ENCODE measurements at places on chromosomes 7 and 10.

GRCh38 chr7:36570528-36571189 lies 153.6 kb downstream of the AOAH start:
- peaks cover 23% of the 10 kb centered on the region for H3K27me3 ChIP-seq
- peaks cover 5% of the 10 kb centered on the region for H3K4me1 ChIP-seq
- no peaks in the 10 kb centered on the region for H3K36me3 ChIP-seq
- DNase-seq, result no peak
- peak overlapping the region; percentile 83 for H3K27ac ChIP-seq
- no peak overlapping the region for H3K4me3 ChIP-seq

GRCh38 chr10:13102002-13102794 lies 2.2 kb downstream of the OPTN start:
- H3K36me3 ChIP-seq, result peaks cover 2% of the 10 kb centered on the region
- H3K4me1 ChIP-seq, result peaks cover 54% of the 10 kb centered on the region
- no peaks in the 10 kb centered on the region for H3K27me3 ChIP-seq
- H3K4me3 ChIP-seq, result peak overlapping the region; percentile 84

DNA sequence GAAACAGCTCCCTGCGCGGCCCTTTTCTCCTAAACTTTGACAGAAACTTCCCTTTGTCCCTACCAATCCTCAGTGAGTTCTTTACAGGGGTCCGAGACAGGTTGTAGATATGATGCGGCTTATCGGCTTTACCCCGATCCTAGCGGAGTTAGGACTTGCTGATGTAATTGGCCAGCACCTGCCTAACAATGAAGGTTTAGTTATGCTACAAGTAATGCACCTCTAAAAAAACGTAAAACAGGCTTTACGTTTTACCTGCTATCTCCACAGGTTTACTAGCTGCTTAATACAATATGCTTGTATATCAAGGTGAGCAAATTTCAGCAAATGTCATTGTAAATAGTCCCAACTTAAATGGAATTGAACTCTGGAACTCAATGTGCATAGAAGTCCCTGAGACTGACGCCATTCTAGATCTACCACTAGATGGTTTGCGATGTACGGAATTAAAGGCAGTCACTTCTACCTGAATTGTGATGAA lies 697 bp upstream of the SNX13 start:
- H3K36me3 ChIP-seq, result peaks cover 6% of the 10 kb centered on the region
- H3K4me3 ChIP-seq, result peak overlapping the region; percentile 98
- H3K27ac ChIP-seq, result peak overlapping the region; percentile 99
- no peaks in the 10 kb centered on the region for H3K27me3 ChIP-seq
- peaks cover 41% of the 10 kb centered on the region for H3K4me1 ChIP-seq
- no peak for DNase-seq

- H3K4me1 ChIP-seq, result no peaks in the 10 kb centered on the region
- no peak overlapping the region for H3K27ac ChIP-seq
- H3K4me3 ChIP-seq, result no peak overlapping the region
- DNase-seq, result no peak
- no peaks in the 10 kb centered on the region for H3K36me3 ChIP-seq
Measured at GRCh38 chr7:54465095-54465494, 77.1 kb upstream of the VSTM2A start.

GRCh38 chr10:68925489-68925888 lies 24.4 kb downstream of the DDX50 start:
- H3K4me1 ChIP-seq, result peaks cover 8% of the 10 kb centered on the region
- H3K27ac ChIP-seq, result peak overlapping the region; percentile 37
- H3K4me3 ChIP-seq, result no peak overlapping the region
- H3K36me3 ChIP-seq, result peaks cover 10% of the 10 kb centered on the region
- no peaks in the 10 kb centered on the region for H3K27me3 ChIP-seq
- DNase-seq, result no peak

DNA sequence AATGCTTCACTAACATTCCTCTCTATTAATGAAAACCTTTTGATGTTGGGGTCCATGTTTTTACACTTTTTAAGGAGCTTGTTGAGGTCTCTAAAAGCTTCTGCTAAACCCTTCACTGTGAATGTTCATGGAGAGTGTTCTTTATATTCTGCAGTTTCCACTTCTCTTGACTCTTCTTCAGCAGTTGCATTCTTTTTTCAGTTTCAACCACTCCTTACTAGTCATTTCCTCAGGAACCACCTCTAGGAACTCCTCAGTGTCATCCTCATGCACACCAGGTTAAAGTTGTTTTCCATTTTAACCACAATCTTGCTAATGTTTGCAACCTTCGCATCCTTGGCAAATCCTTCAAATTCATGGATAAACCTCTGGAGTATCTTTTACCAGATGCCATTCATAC lies 821.6 kb downstream of the ANKRD7 start:
- H3K27ac ChIP-seq, result no peak overlapping the region
- H3K4me3 ChIP-seq, result no peak overlapping the region
- no peaks in the 10 kb centered on the region for H3K27me3 ChIP-seq
- no peaks in the 10 kb centered on the region for H3K4me1 ChIP-seq
- no peaks in the 10 kb centered on the region for H3K36me3 ChIP-seq
- no peak for DNase-seq

DNA sequence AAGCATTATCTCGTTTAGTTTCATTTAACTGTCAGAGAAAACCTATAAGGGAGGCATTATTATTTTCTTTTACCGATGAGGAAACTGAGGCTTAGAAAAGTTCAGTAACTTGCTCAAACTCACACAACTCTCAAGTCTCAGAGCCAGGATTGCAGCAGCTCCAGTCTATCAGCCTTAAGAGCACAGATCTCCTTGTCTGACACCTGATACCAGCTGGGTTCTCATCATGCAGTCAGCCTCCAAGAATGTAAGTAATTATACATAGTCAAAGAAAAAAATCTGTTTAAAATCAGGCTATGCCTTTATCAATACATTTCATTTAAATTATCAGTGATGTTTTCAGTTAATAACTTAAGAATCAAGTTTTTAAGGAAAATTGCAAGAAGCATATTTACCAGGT lies 236.6 kb upstream of the TCF7L2 start:
- H3K27ac ChIP-seq, result no peak overlapping the region
- no peak overlapping the region for H3K4me3 ChIP-seq
- DNase-seq, result no peak
- H3K27me3 ChIP-seq, result no peaks in the 10 kb centered on the region

DNA sequence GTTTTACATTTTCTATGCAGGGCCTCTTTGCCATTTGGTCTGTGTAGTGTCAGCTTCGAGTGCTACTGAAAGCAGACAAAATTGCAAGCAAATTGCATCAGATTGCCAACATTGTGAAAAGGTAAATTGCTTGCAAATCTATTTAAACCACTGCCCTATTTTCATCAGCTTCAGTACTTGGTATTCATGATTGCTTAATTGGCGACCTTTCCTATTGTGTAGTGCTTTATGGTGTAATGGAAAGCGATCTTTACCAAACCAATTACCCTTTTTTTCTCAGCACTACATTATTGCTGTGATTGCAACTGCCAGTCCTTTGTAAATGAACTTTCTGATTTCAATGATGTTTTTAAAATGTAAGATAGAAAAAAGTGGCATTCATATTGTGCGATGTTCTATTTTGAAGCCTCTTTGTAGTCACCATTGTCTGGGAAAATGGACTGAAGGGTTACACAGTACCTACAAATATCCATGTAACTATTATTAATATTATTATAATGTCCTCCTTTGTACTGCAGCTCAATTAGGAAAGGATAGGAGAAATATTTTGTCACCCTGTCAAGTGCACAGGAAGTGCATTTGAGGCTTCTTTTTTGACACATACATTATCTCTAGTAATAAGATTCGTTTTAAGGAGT lies 177.7 kb upstream of the SP8 start:
- H3K27ac ChIP-seq, result no peak overlapping the region
- no peaks in the 10 kb centered on the region for H3K4me1 ChIP-seq
- no peaks in the 10 kb centered on the region for H3K27me3 ChIP-seq

DNA sequence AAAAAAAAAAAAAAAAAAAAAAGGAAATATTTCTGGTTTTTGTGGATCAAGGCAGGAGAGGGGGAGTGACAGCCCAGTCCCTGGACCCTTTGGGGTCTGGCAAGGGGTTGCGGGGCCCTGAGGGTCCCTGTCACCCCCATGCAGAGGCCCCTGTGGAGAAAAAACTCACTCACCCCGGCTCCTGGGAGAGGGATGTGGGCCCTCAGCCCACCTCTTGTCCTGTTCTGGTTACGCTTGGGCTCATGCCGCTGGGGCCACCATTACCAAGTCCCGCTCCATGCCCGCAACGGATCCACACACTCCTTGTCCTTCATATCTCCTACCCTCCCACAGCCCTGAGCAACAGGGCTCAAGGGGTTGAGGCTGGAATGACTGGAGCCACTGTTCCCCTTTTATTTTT lies 1.0 kb upstream of the TMEM184A start:
- H3K36me3 ChIP-seq, result no peaks in the 10 kb centered on the region
- no peak overlapping the region for H3K27ac ChIP-seq
- DNase-seq, result no peak
- H3K4me1 ChIP-seq, result peaks cover under 1% of the 10 kb centered on the region
- peaks cover 3% of the 10 kb centered on the region for H3K27me3 ChIP-seq

GRCh38 chr7:141484907-141485306 lies 66.3 kb upstream of the AGK start:
- H3K27me3 ChIP-seq, result peaks cover 38% of the 10 kb centered on the region
- H3K27ac ChIP-seq, result no peak overlapping the region
- no peak for DNase-seq
- H3K4me1 ChIP-seq, result peaks cover 5% of the 10 kb centered on the region

DNA sequence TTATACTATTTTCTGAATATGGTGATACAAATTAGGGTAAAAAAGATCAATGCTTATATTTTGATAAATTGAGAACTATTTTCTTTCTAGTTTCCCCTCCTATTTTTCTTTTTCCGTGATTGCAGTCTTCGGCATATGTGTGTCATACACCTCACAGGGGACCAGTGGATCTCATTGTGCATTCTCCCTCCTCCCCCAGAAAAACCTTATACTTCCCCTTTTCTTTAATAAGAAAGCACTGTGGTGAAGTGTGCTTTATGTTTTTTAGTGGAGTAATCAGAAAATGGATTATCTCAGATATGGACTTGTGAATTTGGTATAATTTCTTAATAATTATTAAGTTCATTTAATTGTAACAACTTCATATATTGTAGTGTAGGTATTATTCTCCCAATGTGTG lies 72.8 kb downstream of the BICC1 start:
- H3K27ac ChIP-seq, result no peak overlapping the region
- H3K4me1 ChIP-seq, result no peaks in the 10 kb centered on the region

DNA sequence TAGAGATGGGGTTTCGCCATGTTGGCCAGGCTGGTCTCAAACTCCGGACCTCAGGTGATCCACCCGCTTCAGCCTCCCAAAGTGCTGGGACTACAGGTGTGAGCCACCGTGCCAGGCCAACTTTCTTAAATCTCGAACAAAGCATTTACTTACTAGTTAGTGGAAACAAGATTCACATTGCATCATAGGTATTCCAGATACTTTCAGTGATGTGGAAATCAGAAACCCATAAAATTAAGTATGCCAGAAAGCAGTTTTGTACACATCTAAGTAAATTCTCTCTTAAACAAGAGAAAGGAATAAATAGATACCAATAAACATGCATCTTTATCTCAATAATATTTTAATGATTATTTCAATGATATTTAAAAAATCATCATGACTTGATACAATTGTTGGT lies 75.5 kb downstream of the DGKI start:
- H3K36me3 ChIP-seq, result no peaks in the 10 kb centered on the region
- DNase-seq, result no peak
- no peak overlapping the region for H3K27ac ChIP-seq
- H3K4me3 ChIP-seq, result no peak overlapping the region
- peaks cover 13% of the 10 kb centered on the region for H3K27me3 ChIP-seq

- no peak for DNase-seq
- no peaks in the 10 kb centered on the region for H3K36me3 ChIP-seq
- peaks cover 30% of the 10 kb centered on the region for H3K27me3 ChIP-seq
- no peak overlapping the region for H3K4me3 ChIP-seq
- H3K27ac ChIP-seq, result no peak overlapping the region
Measured at GRCh38 chr10:34575882-34576281, 239.2 kb downstream of the PARD3 start.

DNA sequence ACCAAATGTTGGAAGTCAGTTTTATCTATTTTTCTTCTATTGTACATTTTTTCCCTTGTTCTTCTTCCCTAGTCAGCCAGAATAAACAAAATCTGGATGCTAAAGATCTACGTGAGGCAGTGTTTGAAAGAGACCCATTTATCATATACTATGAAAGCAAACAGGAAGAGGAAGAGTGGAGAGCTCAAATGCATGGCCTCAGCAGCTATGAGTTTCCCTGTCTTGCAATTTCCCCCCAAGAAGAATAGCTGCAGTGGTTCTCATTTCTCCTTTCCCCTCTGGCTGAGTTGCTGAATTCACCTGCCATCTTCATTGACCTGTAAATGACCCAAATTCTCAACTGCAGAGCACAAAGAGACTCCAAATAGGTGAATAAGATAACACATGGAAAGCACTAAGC lies 347.1 kb upstream of the NRP1 start:
- no peak overlapping the region for H3K4me3 ChIP-seq
- no peak for DNase-seq
- no peak overlapping the region for H3K27ac ChIP-seq
- H3K27me3 ChIP-seq, result peaks cover 5% of the 10 kb centered on the region
- no peaks in the 10 kb centered on the region for H3K4me1 ChIP-seq

DNA sequence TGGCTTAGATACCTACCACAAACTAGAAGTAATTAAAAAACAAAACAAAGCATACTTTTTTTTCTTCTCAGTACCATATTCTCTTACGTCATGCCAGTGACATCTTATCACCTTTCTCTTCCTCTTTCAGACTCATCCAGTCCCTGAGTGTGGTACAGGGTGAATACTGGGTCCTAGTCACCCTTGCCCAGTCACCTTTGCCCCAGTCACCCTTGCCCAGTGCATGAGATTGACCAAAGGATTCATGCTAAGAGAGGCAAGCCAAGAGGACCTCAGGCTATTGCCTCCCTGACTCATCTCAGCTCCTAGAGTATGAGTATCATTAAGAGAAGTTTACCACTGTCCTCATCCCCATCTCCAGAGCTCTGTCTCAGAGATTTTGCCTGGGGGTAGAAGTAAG lies 10.0 kb upstream of the TSPAN12 start:
- H3K4me3 ChIP-seq, result no peak overlapping the region
- no peak overlapping the region for H3K27ac ChIP-seq
- peaks cover 2% of the 10 kb centered on the region for H3K36me3 ChIP-seq
- peaks cover 7% of the 10 kb centered on the region for H3K4me1 ChIP-seq

DNA sequence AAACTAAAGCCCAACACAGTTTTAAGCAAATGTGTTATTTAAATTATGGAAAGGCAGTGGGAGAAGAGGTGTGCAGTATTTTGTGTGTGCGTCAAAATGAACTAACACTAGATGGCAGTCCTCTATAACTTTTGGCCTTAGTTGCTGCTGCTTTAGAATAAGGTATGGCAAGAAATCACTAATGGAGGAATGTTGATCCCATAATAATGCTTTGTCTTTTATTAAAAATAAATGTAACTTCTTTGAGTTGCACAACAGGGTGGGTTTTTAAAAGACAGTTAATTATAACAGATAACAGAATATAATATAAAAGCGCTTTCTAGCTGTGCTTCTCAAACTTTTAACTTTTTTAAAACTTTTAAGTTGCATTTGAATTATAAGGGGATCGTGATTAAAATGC lies 56.4 kb downstream of the BBS9 start:
- no peaks in the 10 kb centered on the region for H3K27me3 ChIP-seq
- no peaks in the 10 kb centered on the region for H3K36me3 ChIP-seq
- no peak overlapping the region for H3K27ac ChIP-seq
- DNase-seq, result no peak
- peaks cover 5% of the 10 kb centered on the region for H3K4me1 ChIP-seq

GRCh38 chr10:34780818-34781380 lies 34.2 kb downstream of the PARD3 start:
- H3K27me3 ChIP-seq, result peaks cover 36% of the 10 kb centered on the region
- no peak overlapping the region for H3K27ac ChIP-seq
- H3K36me3 ChIP-seq, result no peaks in the 10 kb centered on the region
- no peak overlapping the region for H3K4me3 ChIP-seq

- H3K4me1 ChIP-seq, result peaks cover 14% of the 10 kb centered on the region
- H3K27me3 ChIP-seq, result peaks cover 36% of the 10 kb centered on the region
- no peak overlapping the region for H3K4me3 ChIP-seq
Measured at GRCh38 chr10:119700321-119700954, 25.4 kb upstream of the INPP5F start.
